NCI-H187 treated with DMSO at 0.1 percent for 48 hours (cell line): ENCODE measurements at places on chromosomes 3 and 15.

GRCh38 chr15:95291898-95292472, 1038.5 kb upstream of the NR2F2 start:
- DNase-seq: peak; percentile 7

DNA sequence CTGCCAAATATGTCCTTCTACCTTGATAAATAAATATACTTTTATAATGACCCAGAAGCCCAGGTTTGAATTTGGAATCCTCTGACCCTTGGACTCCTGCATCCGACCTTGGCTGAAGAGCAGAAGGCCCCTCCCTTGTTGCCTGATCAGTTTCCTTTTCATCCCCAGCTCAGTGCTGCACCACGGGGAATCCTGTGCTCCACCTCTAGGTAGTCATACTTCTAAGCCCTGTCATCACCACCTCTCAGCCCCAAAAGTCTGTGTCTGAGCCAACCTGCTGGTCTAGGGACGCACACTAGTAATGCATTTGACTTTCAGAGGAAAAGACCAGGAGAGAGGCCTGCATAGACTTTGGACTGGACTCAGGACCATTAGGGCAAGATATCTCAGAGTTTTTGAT, 310.6 kb downstream of the NLGN1 start:
- DNase-seq: no peak

- DNase-seq: no peak
These were observed 39.8 kb upstream of the SGO1 start for GRCh38 chr3:20225769-20226168.

GRCh38 chr3:179969525-179969924, 67.2 kb downstream of the PEX5L start:
- DNase-seq: no peak
